NCI-H524 (cell line): ENCODE measurements at places on chromosomes 1 and 21.
A peak's percentile ranks its signal among the peaks of the same experiment; 100 is the strongest.

GRCh38 chr21:33754481-33754880, 112.2 kb downstream of the ITSN1 start:
- no peak for DNase-seq

DNA sequence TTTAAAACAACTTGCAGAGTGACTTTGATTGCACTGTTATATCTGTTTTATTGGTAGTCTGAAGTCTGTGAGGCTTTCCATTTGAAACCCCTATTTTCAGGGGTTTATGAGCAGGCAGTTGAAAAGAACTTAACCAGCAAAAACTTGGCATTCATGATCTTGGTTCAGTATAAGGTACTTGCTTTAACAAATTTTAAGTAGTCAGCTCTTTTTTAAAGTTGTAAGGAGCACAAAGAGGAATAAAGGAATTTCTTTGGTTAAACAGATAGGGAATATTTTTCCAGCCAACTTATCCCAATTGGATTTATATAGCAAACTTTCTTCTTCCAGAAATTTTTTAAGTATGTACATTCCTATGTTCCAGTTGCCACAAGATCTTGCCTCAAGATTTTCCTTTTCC, 138.2 kb downstream of the RASAL2 start:
- no peak for DNase-seq

GRCh38 chr1:14672005-14672404, 73.5 kb downstream of the KAZN start:
- DNase-seq = no peak

GRCh38 chr21:36260030-36260787, 59.8 kb upstream of the MORC3 start:
- DNase-seq = peak; percentile 19

- DNase-seq = no peak
Observed at GRCh38 chr1:204459706-204460105, 34.9 kb downstream of the PIK3C2B start.

GRCh38 chr1:9437961-9438430, 101.3 kb upstream of the SLC25A33 start:
- no peak for DNase-seq

DNA sequence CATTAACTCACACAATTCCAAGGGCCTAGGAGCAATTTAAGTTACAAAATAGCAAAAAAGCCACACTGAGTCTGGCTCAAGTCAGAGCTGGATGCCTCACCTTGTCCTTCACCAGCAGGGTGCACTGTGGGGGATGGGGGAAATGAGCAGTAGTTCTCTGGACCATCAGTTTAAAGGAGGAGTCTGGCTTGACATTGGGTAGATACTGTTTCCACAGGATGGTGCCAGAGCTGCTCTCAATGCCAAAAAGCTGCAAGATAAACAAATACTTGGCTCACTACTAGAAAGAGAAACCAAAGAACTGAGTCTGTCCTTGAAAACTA, 18.8 kb downstream of the EMC1 start:
- no peak for DNase-seq

DNA sequence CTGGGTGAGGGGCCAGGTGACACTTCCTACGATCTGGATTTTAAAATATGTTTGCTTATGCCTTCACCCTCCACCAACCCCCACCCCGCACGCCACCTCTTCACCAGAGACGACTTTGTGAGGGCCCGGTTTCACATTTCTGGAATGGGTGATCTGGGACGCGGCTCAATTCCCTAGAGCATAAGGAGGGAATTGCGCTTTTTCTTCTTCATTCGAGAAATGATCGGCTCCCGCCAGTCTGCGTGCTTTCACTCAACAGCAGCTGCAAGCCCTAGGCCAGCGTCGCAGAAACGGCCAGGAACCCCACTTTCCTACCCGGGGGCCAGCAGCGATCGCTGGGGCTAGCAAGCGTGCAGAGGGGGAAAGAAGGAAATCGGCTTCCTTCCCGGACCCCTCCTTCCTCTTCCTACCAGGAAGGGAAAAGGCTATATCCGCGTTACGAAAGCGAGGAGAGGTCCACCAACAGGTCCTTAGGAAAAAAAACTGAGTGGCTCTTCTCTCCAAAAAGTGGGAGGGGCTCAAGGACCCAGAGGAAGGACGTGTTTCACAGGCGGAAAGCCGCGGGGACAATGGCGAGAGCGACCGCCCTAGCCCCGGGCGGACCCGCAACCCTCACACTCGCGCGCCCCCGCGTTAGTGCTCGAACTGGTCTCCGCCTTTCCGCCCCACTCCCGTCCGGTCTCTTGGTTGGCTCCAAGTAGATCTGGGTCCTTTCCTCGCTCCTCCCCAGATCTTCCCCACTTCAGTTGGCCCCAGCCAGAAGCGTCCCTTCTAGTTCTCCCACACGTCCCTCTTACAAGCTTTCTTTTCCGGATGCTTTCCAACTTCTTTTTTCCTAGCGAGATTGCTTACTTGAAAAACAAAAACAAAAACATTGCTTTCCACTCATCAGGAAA, 1.1 kb upstream of the ADAMTS1 start:
- DNase-seq = peak; percentile 56

- DNase-seq = no peak
Observed at GRCh38 chr21:42218836-42219605, at the start of gene ABCG1. ABCG1 (plus strand) TSS chr21:42219140; CDS start chr21:42219263, 123 bp downstream.

DNA sequence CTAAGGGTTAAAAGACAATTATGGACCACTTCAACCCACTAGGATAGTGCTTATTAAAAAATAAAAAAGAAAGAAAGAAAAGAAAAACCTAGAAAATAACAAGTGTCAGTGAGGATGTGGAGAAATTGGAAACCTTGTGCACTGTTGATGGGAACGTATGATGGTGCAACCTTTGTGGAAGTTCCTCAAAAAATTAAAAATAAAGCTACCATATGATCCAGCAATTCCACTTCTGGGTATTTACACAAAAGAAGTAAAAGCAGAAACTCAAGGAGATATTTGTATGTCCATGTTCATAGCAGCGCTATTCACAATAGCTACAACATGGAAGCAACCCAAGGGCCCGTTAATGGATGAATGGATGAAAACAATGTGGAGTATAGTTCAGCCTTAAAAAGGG, 115.2 kb upstream of the ATP1A1 start:
- DNase-seq = no peak
